ENCODE measurements at places on chromosomes 3 and 15.

DNA sequence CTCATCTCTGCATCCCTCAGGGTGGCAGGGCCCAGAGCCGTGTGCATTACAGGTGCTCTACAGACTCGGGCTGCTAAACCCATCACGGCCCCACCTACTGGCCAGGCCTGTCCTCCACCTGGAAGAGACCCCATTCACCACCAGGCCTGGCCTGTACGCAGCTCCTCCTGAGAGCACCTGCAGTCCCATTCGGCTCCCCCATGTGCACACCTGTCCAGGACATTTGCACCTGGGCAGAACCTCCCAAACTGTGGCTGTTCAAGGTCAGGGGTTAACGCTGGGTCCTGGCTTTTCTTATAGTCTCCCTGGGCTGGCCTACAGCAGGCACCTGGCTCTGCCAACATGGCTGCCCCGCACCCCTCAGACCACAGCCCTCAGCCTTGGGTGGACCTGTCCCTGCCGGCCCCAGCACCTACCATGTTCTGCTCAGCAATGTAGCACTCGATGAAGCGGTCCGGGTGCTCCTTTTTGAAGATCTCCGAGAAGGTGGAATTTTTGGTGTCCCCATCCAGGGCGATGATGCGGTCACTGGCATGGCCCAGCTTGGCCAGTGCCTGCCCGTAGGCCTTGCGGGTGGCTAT is 25.7 kb downstream of the TKT start:
- no peak for DNase-seq

- no peak for DNase-seq
These were observed 14.2 kb upstream of the IQSEC1 start for GRCh38 chr3:13087320-13087990.

- DNase-seq: no peak
These were observed 62.8 kb downstream of the ISG20 start for GRCh38 chr15:88701561-88702095.

DNA sequence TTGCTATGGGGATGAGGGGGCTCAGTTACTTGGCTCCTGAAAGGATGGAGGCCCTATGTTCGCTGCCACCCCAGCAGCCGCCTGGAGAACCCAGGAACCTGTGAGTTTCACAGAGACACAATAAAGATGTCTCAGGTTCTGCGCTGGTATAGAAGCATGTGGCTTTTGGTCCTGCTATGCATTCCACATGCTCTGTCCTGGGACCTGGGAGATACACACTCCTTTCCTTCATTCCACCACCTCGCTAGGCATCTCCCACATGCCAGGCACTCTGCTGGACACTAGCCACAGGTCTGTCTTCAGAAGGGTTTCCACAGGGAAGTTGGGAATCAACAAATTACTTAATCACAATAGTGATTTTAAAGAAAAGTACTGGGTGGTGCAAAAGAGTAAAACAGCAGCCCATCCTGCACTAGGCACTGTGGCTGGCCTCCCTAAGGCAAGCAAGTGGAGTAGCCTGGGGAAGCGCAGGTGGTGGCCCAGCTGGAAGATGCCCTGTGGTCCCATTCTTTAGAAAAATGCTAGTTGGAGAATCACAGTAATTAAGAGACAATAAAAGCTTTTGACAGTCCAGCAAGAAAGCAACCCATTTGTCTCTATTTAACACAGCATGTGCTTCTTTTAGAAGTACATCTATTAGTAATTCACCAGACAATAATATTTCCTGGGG is 408.9 kb upstream of the WNT5A start:
- no peak for DNase-seq

DNA sequence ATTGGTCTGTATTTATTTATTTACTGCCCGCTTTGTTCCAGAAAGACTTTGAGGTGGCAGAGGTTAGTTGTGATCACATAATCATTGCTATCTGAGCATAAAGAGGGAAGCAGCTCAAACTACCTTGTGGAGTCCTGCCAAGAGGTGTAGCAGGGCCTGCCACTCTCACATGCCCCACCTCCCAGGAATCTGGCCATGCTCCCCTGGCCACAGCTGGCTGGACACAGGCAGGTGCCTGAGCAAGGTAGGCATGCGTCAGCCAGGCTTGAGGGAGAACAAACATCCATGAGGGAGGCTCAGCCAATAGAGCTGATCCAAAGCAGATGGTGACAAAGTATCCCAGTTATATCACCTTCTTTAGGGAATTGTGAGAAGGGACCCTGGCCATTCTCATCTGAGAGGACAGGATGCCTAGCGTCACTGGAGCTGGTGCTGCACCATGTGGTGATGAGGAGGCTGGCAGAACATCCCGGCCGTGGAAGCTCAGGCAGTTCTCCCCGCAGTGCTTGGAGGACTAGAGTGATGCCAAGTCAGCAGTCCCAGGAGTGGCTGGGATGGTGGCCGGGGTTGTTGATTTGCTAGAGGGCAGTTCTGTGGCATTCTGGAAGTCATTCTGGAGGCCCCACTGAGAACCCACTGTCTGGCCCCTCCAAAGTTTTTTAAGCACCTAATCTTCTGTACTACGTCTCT is 6.8 kb upstream of the POLG start:
- DNase-seq: no peak

- no peak for DNase-seq
These were observed 701 bp downstream of the OSBPL11 start for GRCh38 chr3:125594581-125595011.

- DNase-seq: no peak
These were observed 235.5 kb downstream of the OPA1 start for GRCh38 chr3:193828477-193828876.

DNA sequence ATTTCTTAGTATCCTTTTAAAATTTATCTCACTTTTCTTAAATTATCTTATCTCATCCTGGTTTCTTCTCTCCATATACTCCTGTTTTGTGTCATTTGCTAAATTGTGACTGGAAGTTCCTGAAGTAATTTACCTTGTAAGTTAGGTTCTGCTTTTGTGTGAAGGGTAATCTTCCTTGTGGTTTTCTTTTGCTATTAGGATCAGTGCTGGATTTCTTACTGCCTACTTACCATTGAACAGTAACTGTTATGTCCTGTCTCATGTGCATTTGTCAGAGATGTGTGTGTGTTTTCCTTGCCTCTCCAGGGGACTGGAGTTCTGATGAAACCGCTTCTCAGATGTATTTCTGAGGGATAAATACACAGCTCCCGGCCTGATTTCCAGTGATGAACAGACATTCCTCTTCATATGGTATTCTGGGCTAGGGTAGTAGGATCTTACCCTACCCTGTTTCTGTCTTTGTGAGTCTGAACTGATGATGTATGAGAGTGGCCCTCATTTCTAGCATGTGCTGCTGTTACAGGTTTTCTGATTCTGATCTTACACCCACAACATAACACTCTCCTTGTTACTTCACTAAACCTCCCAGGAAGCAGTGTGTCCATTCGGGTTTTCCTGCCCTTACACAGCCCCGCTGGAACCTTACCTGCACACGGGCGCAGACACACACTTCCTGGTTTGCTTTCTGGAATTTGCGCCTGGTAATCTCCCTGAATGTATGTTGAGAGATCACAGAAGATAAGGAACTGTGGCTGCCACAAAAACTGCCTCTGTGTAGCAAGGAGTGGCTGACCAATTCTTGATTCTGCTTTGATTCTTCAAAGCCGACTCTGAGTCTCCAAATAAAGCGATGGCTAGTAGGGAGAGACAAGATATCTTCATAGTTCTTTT is 14.7 kb downstream of the PAK2 start:
- DNase-seq: no peak

DNA sequence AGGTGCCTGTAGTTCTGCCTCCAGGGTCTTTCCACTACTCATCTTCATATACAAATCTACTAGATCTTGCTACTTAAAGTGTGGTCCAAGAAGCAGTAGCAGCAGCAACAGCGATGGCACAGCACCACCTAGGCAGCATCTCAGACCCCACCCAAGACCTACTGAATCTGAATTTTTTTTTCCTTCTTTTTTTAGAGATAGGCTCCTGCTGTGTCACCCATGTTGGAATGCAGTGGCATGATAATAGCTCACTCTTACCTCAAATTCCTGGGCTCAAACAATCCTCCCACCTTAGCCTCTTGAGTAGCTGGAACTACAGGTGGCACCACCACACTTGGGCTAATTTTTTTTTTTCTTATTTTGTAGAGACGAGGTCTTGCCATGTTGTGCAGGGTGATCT is 346.7 kb upstream of the TGFBR2 start:
- DNase-seq: no peak

DNA sequence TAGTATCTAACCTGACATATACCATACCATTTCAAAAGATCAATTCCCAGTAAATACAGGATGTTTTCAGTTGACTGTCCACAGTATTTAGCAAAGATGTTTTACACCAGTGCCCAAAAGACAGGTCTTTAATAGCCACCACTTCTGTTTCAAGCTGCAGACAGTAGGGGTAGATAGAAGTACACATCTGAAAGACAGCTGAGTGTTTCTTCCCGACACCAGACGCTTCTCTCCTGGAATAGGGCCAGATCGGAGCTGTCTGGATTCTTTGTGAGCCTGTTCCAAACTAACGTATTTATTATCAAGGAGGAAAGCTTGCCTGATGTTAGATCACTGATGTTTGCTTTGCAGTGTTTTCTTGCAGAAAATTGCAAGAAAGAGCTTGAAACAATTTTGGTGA is 136.1 kb upstream of the RBMS3 start:
- no peak for DNase-seq

- no peak for DNase-seq
These were observed 135.6 kb upstream of the WNT5A start for GRCh38 chr3:55622733-55623132.

DNA sequence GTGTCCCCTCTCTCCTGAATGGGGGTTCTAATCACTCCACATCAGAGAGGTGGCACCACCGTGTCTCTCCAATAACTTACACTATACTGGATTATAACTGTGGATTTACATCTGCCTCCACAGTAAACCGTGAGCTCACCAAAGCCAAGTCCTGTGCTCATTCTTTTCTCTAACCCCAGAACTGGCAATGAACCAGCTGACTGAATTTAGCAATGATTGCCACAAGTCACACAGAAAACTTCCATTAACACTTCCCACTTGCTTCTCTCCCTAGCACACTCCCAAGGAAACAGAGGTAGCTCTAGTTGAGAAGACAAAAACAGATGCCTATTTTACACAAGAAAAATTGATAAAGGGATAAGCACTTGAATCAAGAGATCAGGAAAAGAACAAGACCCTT is 361.3 kb downstream of the ULK4 start:
- DNase-seq: no peak

DNA sequence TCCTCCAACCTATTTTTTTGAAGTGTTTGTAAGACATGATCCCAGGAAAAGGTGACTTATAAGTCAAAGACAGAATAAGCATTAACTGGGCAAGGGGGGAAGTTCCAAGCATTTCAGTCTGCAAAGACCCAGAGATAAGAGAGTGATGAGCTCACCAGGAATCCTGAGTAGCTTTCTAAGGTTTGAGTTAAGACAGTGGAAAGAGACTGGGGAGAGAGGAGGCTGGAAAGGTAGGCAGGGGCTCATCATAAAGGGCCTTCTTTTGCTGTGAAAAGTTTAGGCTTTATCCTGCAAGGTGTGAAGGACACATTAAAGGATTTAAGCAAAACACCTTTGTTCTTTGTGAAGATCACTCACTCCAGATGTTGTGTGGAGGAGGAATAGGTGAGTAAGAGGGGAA is 438.8 kb downstream of the CHL1 start:
- DNase-seq: no peak
